ENCODE measurements at places on chromosomes 16 and 17.

- DNase-seq: peak; percentile 50
These were observed at the start of gene ZNF423 for GRCh38 chr16:49855822-49856671. ZNF423 (minus strand) TSS chr16:49856112; CDS start chr16:49855774, 338 bp downstream.

GRCh38 chr17:79622776-79623175 lies 11.9 kb upstream of the RBFOX3 start:
- DNase-seq: no peak

DNA sequence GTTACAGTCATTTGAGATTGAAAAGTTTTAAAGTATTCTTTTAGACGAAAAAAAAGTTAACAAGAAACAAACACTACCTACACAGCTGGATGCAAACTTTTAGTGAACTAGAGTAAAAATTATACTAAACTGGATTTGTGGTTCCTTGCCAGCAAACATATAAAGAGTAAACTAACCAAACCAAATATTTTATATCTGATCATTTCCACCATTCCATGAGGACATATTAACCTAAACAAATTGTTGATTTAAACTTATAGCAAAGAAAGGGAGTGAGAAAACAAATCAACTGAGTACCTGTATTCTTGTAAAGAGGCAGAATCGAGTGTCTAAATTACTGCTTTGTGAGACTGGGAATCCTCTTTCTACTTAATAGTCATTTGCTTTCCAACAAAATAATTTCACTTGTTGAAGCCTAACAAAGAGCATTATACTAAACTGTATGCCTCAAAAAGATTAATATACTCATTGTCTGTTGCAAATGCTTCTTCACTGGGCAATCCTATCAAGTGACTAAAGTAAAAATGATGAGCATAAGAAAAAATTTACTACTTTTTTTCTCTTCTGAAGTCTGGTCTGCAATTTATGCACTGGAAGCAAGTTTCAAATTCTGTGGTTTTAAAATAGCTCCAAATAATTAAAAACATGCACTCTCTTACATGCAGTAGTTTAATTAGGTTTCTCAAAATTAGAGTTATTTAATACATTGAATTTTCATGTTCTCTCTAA lies 37.5 kb downstream of the AKAP10 start:
- no peak for DNase-seq

GRCh38 chr17:6610011-6610410 lies 30.5 kb downstream of the KIAA0753 start:
- no peak for DNase-seq

DNA sequence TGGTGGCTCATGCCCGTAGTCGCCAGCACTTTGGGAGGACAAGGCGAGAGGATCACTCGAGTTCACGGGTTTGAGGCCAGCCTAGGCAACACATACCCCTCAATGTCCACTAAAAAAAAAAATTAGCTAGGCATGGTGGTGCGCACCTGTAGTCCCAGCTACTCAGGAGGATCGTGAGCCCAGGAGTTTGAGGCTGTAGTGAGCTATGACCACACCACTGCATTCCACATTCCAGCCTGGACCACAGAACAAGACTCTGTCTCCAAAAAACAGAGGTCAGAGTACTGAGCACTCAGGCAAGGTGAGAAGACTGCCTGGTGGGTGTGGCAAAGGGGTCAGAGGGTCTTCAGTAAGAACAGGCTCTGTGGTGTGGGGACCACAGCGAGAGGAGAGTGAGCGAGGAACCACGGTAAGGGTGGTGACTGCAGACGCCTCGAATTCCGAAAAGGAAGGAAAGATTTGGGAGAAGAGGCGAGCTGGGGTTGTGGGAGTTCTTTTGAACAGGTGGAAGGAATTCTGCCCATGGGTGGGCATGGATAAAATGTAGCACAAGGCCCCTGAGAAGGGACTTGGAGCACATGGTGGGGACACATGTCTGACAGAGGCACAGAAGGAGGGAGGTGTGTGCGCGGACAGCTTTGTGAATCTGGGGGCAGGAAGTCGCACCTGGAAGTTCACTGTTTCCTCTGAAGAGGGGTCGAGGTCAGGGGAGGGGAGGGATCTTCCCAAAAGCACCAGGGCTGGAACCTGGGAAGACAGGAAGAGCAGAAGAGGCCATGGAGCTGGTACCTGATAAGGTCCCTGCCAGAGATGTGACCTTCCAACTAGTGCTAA lies 134.6 kb downstream of the PARN start:
- DNase-seq: no peak

DNA sequence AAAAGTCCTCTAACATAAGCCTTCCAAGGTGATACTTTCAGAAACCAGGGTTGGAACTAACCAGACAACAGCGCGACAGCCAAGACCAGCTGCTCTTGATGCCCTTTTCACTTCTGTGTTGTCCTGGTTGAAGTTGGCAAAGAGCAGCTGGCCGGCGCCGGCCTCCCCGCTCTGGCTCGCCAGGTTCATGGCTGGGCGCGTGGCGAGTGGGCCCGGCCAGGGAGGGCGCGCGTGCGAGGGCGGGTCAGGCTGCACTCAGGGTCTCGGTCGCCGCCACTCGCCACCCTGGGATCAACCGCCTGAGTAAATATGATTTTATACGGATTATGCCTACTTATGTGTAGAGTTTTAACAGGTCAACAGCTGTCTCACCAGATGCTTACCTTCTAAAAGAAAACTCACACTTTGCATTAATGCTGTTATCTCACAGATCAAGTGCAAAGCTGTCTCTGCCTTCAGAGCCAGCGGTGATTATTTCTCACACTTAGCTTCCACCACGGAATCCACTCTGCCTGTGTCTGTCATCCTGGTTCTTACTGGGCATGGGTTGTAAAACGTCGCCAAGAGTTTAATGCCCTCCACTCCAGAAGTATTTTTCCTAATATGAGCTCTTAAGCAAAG lies 13.5 kb downstream of the KCTD2 start:
- no peak for DNase-seq

DNA sequence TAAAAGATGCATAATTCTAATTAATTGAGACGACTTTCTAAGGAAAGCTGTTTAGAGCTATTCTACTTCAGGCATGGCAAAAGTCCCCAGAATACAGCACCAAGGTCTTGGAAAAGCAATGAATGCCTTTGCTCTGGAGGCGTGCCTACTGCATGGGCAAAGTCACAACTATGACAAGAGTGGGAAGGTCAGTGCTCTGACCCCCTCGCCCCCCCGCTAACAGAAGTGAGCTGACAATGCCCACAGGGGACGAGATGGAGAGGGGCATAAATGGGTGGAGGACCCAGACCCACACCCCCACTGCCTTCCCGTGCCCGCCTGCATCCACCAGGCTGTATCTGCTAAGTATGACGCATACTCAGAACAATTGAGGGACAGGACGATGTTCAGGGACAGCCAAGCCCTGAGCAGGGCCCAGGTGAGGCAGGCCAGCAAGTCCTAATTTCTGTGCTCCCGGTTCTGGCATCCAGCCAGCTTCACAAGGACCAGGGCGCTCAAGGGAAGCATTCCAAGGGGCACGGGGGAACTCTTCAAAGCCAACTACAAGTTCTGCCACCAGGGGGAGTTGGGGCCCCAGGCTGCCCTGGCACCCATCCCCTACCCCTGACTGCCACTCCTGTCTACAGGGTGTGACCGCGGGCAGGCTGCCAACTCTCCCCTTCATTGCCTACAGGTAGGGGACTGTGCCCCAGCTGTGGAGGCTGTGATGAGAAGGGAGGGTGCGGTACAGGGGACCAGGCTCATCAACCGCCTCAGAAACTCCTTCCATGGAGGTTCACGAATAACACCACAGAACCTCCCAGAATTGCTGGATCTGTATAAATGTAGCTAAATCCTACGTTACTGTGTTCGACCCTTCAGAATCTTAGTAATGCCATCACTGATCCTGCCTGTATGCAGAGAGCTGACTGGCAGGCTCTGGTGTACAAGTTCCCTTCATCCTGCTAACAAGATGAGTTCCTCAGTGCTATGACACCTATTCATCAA lies 20.8 kb downstream of the NPRL3 start:
- peak; percentile 62 for DNase-seq

GRCh38 chr17:63500543-63501390 lies 22.4 kb upstream of the KCNH6 start:
- DNase-seq: no peak

DNA sequence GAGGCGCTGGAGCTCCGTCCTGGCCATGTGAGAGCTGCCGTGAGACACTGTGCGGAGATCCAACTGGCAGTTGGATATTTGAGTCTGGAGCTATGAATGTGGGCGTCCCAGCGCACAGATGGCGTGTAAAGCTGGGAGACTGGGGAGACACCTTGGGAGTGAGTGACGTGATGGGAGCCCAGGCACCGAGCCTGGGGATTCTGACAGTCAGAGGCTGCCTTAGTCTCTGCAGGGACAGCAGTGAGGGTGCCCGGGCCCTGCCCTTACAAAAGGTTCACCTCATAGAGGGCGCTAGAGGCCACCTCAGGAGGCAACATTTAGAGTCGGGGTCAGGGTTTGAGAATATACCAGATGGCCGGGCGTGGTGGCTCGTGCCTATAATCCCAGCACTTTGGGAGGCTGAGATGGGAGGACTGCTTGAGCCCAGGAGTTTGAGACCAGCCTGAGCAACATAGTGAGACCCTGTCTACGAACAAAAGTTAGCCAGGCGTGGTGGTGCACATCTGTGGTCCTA lies 194.1 kb upstream of the GSE1 start:
- no peak for DNase-seq

- DNase-seq: no peak
These were observed 50.3 kb downstream of the ZFPM1 start for GRCh38 chr16:88503374-88503770.

DNA sequence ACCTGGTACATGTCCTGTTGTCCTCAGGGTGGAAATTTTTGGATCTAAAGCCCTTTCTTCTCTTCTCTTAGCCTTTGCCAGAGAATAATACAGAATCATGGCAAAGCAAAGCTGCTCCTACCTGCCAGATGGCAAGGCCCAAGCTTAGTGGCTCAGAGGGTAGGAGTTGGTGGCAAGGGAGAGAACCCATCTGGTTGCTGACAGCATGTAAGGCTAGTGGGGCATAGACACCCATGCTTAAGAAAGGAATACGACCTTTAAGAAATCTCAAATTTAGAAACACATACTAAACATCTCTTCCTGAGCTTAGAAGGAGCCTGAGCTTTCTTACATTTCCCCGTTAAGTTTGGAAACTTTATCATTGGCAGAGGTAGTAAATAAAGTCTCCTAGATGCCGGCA lies 395.0 kb upstream of the SOX9 start:
- no peak for DNase-seq

- DNase-seq: no peak
These were observed 2.0 kb downstream of the HBZ start for GRCh38 chr16:154217-155030.

DNA sequence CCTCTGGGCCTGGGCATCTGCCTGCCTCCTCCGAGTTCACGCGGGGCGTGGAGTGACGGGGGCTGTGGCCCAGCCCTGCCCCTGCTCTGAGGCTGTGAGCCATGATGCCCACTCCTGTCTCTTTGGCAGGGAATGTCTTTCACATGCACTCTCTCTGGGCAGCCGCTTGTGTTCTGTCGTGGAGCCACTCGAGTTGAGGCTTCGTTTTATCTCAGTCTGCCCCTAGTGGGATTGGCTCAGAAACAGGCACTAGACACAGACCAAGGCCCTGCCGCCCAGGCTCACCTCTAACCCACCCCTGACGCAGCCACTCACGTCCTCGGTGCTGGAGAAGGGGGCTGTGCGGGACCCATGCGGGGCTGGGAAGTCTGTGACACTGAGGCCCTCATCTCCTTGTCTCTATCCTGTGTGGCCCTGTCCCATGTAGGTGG lies 67.5 kb upstream of the KCTD5 start:
- DNase-seq: no peak

GRCh38 chr16:66923247-66923731 lies 2.0 kb downstream of the RRAD start:
- DNase-seq: no peak

- DNase-seq: no peak
These were observed 12.7 kb downstream of the PHLPP2 start for GRCh38 chr16:71711789-71712188.

GRCh38 chr16:67647111-67647651 lies 2.2 kb downstream of the CARMIL2 start:
- DNase-seq: no peak

- DNase-seq: no peak
These were observed 5.0 kb downstream of the KCNJ12 start for GRCh38 chr17:21381076-21381706.

DNA sequence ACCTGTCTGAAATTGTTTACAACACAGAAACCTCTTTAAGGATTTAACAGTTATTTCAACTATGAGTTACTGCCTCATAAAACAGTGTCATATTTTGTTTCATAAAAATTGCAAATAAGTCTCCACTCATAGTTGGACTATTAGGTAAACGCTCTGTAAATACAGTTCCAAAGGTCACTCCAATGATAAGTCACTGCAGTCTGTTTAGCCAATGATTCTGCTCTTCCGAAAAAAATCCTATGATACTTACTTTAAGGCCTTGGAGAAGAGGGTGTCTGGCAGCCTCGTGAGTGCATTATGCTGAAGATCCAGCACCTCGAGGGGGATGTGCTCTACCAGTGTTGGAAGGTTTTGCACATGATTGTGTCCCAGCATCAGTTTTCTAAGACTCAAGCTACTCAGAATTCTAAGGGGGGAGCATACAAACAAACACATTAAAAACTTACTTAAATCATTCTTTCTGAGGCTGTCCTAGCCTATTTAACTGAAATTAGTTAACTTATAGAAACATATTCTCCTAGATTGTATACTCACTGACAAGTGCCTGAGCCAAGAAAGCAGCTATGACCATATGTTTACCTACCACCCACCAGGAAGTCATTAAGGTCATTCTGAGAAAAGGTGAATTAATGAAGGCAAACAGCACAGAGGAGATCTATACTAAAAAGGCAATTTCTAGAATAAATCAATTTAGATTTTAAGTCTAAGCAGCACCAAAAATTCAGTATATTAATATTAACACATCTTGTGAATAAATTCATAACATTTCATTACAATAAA lies 41.1 kb downstream of the MARVELD3 start:
- no peak for DNase-seq

DNA sequence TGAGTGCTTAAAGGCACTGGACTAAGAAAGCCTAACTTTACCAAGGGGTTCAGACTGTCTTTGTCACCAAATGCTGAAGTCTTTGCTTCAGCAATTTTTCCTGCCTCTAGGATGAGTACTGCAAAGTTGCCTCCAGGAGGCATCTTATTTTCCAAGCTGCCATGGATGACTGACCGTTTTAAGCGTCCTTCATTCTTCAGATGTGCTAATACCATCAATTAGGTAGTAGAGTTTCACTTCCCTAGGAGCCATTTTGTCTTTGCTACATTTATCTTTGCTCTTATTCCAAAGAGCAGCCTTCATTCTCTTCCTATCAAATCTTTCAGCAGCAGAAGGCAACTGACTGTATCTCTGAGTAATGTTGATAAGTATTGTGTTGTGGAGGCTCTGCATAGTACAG lies 440.1 kb downstream of the CDH13 start:
- no peak for DNase-seq

DNA sequence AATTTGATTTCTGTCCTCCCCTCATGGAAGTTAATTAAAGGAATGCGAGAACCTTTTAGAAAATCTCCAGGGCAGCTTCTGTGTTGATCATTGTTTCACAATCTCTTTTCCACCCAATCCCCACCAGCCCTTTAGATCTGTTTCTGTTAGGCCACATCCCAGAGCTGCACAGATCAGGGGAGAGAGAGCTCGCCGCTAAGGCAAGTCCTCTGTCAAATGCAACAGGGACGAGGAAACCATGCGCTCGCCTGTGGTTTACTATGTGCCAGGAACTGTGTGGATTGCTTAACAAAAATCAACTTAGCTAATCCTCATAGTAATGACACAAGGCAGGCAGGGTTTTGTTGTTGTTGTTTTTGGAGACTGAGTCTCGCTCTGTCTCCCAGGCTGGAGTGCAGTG lies 115.4 kb downstream of the SALL1 start:
- no peak for DNase-seq
